Hypothalamus (tissue), 51 donors: ENCODE measurements at places on chromosomes 4 and X.

- no peak for DNase-seq
Measured at GRCh38 chr4:5084911-5085475, 33.7 kb downstream of the STK32B start.

DNA sequence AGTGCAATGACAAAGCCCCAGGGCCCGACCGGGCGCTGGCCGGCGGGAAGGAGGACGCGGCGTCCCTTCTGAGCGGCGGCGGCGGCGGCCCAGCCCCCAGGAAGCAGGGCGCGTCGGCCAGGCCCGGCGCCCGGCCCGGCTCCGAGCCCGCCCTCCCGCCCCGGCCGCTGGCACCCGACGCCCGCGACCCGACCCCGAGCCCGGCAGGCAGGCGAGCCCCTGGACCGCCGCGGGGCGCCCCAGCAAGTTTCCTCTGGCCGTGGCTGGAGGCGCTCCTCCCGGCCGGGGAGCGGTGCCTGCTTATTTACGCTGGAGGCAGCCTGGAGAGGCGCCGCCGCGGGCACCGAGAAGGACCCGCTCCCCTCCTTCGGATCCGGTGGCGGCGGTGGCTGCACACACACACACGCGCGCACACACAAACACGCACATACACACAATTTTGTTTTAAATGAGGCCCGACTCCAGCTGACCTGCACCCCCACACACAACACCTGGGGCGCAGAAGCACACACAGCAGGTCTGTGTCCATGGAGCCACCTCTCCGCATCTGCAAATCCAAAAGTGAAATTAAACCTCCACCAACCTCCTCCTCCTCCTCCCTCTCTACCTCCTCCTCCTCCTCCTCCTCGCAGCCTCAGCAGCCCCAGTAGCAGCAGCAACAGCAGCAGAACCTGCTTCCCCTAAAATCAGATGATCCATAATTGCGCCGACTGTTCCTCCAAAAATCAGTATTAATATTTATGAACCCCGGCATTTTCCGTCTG lies 669 bp downstream of the IRF2 start:
- peak; percentile 22 for DNase-seq

- no peak for DNase-seq
Measured at GRCh38 chr4:110005461-110006056, 92.9 kb downstream of the EGF start.

- no peak for DNase-seq
Measured at GRCh38 chr4:58734030-58734674, 1624.0 kb upstream of the IGFBP7 start.

- no peak for DNase-seq
Measured at GRCh38 chr4:86280246-86280645, 79.6 kb downstream of the MAPK10 start.

GRCh38 chr4:62226082-62226481 lies 1026.0 kb downstream of the ADGRL3 start:
- DNase-seq = no peak

DNA sequence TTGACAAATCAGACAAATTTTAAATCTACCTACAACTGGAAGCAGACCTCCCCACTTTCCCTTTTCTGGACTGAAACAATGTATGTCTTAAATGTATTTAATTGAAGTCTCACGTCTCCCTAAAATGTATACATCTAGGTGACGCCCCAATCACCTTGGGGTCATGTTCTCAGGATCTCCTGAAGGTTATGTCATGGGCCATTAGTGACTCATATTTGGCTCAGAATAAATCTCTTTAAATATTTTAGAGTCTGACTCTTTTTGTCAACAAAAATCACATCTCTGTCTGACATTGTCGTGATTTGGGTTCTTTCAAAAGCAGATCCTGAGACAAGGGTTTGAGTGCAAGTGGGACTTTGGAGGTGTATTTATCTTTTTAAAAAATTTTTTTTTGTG lies 26.2 kb upstream of the BOD1L1 start:
- no peak for DNase-seq
